CD4-positive, alpha-beta T cell treated with Interleukin-6 at 100 ng/mL for 8 hours (primary cell): ENCODE measurements at places on chromosomes 3 and 15.

GRCh38 chr15:56805466-56806147 lies 72.3 kb upstream of the ZNF280D start:
- no peak for DNase-seq

GRCh38 chr15:67080118-67080899 lies 14.9 kb downstream of the SMAD3 start:
- no peak for DNase-seq

DNA sequence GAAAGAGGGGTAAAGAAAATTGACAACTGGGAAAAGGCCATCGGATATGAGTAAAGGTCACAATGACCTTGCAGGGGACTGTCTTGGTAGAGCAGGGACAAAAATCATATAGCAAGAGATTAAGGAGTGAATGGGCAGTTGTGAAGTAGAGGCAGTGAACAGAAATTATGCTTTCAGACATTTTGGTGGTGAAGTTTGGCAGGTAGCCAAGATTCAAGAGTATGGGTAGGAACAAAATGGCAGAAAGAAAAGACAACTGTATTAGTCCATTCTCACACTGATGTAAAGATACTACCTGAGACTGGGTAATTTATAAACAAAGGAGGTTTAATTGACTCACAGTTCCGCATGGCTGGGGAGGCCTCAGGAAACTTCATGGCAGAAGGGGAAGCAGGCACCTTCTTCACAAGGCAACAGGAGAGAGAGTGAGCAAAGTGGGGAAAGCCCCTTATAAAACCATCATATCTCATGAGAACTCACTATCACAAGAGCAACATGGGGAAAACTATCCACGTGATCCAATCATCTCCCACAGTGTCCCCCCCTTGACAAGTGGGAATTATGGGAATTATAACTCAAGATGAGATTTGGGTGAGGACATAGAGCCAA lies 84.0 kb downstream of the CGNL1 start:
- no peak for DNase-seq

DNA sequence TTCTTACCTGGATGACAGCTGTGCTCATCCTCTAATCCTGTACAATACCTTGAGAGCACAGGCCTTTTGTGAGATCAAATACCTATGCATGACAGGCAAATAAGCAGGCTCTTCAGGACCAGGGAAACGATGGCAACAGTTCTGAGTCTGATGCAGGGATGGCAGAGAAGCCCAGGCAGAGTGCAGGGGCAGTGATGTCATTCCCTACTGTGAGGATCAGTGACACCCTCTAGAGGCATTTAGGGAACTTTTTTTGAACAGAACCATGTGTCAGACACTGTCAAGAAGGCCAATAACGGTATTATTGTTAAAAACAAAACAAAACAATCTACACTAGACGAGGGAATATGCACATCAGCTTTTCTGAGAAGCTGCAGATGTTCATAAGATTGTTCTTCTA lies 314.8 kb upstream of the CTDSPL start:
- no peak for DNase-seq

- DNase-seq, result no peak
These were observed 61.3 kb downstream of the EDEM1 start for GRCh38 chr3:5248822-5249221.

DNA sequence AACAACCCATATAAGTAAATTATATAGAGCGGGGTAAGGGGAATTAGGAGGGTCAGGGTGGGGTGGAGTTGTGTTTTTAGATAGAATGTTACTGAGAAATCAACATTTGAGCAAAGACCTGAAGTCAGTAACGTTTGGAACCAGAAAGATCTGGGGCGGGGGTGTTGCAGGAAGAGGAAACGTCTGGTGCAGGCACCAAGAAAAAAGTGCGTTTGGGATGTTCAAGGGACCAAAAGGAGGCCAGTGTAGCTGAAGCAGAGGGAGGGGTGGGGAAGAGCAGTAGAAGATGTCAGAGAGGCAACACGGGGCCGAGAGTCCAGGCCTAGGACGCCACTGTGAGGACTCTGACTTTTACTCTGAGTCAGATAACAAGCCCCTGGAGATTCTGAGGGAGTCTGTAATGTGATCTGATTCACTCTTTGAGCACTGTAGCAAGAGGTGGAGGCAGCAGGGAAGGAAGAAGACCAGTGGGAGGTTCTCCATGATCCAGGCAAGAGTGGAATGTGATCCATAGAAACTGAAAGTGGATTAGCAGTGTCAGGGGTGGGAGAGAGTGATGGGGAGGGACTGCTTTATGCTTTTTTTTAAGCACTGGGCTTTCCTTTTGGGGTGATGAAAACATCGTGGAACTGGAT lies 179.3 kb upstream of the CHRM5 start:
- no peak for DNase-seq

DNA sequence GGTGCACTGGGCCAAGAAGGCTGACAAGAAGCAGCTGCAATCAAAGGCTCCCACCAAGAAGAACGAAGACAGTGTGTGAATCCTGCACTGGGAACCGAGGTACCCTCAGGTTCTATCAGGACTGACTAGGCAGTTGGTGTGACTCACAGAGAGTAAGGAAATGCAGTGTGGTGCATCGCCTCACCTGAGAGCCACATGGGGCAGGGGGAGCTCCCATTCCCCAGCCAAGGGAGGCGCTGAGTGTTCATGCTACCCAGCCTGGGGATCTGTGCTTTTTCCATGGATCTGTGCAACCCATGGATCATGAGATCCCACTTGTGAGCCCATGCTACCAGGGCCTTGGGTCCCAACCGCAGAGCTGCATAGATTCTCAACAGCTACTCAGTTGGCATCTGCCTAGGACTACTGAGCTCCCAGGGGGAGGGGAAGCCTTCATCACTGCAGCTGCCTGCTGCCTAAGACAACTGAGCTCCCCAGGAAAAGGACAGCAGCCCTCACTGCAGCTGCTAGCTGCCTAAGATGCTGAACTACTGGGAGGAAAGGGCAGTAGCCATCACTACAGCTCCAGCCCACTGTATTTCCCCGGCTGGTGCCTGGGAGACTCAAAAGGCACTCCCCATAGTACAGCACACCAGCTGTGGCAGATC lies 6.9 kb upstream of the PLSCR2 start:
- DNase-seq, result no peak

- peak; percentile 51 for DNase-seq
These were observed 123.7 kb downstream of the RBPMS2 start for GRCh38 chr15:64651601-64652191.

DNA sequence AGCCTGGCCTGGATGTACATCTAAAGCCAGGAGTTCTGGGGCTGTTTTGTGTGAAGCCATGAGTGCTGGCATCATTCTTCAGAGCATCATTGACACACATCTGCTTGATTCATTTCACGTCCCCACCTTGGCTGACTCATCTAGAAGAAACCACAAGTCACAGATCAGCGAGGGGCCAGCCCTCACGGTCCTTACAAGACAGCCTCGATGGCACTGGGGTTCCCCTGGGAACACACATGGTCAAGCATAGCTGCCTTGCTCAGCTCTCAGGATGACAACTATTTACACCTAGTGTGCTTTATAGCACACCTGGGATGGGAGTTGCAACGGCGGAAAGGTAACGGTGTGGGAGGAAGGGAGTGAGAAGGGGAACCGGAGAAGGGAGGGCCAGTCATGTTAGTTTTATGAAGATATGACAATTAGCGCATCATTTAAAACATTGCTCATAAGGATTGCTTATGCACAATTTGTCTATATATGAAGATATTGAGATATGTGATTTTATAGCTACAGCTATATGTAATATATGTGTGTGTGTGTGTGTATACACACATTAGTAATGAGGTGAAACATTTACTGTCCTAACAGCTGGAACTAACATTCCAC lies 227.1 kb downstream of the RPLP1 start:
- DNase-seq, result no peak

DNA sequence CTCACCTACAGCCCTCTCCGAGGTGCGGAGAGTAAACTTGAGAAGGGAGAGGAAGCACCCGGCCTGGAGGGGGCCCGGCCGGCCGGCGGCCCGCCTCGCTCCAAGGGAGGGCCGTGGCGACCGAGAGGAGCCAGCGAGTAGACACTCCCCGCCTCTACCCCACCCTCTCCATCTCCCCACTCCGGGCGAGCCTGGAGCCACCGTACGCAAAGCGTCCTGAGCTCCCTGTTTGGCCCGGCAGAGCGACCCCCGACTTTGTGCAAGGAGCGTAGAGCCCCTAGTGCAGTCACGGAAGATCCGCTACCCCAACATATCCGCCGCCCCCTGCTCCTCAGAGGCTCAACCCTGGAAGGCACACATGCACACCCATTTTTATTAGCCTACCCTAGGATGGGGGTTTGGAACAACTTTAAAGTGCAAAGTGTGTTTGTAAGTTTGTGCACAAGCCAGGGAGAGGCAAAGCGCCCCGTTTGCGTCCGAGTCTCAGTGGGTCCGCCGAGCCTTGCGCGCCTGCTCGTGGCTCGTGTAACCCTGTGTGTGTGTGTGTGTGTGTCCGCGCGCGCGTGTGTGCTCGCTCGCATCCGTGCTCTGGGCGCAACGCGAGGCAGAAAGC lies 508 bp upstream of the SMAD6 start:
- peak; percentile 14 for DNase-seq

GRCh38 chr3:134610432-134611385 lies 40.1 kb downstream of the KY start:
- no peak for DNase-seq

DNA sequence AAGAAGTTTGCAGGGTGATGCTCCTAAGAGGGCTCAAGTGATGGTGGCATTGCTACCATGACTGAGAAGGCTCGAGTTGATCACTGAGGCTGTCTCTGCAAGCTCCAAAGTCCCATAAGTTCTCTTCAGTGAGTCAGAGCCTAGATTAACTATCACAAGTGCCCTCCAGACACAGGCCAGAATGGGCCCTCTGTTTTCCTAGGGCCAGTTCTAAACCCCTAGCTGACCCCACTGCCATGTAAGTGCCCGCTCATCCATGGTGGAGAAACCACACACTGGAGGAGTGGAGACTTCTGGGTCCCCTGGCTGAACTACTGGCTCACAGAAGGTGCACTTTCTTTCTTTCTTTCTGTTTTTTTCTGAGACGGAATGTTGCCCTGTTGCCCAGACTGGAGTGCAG lies 87.6 kb upstream of the WNT5A start:
- no peak for DNase-seq

DNA sequence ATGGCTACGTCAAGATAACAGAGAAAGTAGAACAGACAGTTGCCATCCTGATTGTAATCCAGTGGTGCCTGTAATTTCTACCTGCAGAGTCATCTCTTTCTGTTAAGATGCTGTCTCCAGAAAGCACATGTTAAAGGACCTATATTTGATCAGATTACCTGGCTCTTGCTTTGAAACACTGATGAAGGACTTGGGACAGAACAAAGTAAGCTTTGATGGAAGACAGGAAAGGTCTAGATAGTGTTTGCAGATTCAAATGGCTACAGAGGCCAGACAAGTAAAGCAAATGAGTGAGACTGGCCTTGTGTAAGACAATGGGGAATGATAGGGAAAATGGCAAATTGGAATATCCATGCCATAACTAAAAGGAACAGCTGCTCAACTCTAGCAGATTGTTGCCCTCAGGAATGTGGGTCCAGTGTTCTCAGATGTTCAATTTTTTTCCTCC lies 1.8 kb upstream of the GSK3B start:
- no peak for DNase-seq

- peak; percentile 74 for DNase-seq
These were observed 235.1 kb downstream of the UACA start for GRCh38 chr15:70528270-70528706.

GRCh38 chr3:131806736-131807135 lies 228.1 kb downstream of the CPNE4 start:
- no peak for DNase-seq

DNA sequence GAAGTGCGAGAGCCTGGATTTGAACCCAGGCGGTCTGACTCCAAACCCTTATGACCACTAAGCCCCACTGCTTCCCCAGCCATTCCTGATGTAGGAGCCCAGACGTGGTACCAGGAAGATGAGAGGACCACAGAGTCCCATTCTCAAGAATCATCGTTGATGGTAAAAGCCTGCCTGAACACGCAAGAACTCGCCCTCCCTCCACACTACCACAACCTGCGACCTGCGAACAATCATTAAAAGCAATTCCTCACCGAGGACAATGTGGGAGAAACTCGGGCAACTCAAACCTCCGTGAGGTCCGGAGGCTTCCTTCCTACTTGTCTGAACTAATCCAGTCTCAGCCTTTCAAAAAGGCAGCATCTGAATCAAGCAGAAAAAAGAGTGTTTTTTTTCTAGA lies 10.3 kb downstream of the MAGI1 start:
- no peak for DNase-seq

DNA sequence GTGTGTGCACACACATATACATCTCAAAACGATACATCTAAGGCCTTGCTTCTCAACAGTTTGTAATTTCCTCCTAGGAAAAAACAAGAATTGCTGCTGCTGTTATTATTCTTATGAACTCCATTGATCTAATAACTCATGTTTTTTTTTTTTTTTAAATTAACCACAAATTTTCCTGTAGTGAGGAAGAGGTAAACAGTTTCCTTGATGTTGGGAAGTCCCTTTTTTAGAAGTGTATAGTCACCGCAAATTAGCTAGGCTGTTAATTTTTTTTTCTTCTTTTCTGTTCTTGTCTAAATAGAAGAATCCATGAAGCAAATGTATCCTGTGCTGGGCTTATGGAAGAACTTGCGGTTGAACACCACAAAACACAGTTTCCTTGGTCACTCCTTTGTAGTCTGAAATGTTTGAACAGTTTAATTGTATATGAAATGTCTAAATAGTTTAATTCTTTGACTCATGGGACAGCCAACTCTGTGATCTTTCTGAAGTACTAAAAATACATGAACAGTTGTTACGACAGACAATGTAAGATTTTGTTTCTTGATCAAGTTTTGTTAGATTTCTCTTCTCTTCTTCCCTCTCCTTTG lies 64.5 kb downstream of the MITF start:
- no peak for DNase-seq

DNA sequence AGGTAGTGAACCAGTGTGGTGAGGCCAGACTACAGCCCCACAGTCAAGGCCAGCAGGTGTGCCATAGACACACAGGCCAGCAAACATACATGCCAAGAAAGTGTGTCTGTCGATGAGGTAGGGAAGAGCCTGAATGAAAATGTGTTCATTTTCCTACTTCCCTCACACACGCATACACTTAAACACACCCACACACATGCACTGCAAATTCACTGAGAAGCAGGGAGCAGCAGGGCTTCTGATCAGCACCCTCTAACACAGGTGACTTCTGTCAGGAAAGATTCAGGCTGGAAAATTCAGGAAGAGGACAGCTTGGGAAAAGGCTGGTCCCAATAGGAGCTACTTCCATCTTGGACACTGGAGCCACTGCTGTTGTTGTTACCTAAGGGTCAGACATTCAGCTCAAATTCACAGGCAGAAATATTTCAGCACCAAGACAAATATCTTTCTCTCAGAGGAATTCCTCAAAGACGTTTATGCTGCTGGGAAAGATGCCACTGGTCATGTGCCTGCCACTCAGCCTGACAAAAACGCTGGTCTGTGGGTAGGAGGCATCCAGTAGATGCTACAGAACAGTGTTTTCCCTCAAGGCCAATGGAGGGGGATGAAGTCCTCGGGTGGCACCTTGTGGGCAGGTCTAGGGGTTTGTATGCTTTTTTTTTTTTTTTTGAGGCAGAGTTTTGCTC lies 40.9 kb upstream of the LARS2 start:
- DNase-seq, result no peak
